ENCODE measurements at places on chromosomes 13 and 19.

- DNase-seq: no peak
Measured at GRCh38 chr13:93316841-93317240, 90.2 kb downstream of the GPC6 start.

DNA sequence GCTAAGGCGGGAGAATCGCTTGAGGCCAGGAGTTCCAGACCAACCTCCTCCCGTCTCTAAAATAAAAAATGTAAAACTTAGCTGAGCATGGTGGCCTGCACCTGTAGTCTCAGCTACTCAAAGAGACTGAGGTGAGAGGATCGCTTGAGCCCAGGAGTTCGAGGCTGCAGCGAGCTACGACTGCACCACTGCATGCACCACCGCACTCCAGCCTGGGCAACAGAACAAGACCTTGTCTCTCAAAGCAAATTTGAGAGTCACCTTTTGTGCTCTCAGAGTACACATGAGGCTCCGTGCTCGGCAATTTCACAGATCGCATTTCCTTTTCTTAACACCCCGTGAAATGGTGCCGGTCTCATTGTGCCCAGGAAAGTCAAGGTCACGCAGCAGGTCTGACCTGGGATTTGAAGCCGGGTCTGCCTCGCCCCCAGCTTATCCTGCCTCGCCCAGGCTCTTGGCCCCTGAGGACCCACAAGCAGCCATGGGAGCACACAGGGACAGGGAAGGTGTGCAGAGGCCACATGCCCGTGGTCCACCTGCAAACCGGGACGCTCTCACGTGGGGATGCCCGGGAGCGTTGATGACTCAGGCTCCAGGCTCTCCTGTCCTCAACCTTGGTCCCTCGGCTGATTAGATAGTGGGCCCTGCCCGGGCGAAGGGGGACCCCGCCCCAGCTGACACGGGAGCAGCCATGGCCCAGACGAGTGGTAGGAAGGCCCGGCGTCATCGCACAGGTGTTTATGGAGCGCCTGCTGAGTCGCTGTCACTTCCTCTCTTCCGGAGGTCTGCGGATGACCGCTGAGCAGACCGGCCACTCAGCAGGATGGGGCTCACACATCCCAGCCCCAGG is 1.1 kb upstream of the SMIM24 start:
- DNase-seq: no peak

DNA sequence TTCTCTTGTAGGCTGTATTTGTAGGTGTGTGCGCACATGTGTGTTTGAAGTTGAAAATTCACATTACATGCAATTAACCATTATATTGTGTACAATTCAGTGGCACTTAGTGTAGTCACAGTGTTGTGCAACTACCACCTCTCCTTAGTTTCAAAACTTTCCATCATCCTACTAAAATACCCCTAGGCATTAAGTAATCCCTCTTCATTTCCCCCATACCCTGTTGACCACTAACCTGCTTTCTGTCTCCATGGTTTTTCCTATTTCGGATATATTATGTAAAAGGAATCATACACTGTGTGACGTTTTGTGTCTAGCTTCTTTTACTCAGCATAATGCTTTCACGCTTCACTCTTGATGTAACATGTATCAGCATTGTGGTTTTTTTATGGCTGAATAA is 16.1 kb downstream of the LSM14A start:
- no peak for DNase-seq

- peak; percentile 87 for DNase-seq
Measured at GRCh38 chr19:11339254-11340098, at the start of gene RAB3D. Gene RAB3D (minus strand): TSS chr19:11339657. CDS start chr19:11337399, 2,258 bp downstream.

- DNase-seq: peak; percentile 57
Measured at GRCh38 chr13:112067116-112067741, at the start of gene SOX1. Gene SOX1 (plus strand): TSS chr13:112067149. CDS start chr13:112067659, 510 bp downstream.
